HS-27A (cell line): ENCODE measurements at places on chromosomes 5 and 9.

- no peak for DNase-seq
Observed at GRCh38 chr5:149596712-149597111, 15.4 kb downstream of the ARHGEF37 start.

DNA sequence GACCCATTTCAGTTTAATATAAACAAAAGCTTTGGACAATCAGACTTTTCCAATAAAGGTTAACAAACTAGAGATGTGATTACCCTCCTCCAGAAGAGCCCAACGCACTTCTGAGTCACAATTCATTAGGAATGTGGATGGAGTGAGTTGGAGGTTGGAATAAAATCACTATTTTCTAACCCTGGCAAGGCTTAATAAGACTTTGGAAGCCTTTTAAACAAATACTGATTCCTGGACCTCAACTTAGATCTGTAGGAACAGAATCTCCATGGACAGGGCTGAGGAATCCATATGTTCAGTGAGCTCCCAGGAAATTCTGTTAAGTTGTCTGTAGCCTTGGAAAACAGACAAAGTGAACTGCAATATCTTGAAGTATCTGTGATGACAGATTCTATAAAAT is 233.5 kb upstream of the ELL2 start:
- no peak for DNase-seq

DNA sequence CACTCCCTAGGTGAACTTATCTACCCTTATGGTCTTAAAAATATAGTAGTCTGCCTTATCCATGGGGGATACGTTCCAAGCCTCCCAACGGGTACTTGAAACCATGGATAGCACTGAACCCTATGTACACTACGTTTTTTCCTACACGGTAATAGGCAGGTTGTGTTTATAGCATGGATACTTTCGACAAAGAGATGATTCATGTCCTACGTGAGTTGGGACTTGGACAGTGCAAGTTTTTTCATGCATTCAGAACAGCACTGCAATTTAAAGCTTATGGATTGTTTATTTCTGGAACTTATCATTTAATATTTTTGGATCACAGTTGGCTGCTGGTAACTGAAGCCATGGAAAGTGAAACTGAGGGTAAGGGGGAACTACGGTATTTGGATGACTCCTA is 88.1 kb downstream of the CNTLN start:
- no peak for DNase-seq

DNA sequence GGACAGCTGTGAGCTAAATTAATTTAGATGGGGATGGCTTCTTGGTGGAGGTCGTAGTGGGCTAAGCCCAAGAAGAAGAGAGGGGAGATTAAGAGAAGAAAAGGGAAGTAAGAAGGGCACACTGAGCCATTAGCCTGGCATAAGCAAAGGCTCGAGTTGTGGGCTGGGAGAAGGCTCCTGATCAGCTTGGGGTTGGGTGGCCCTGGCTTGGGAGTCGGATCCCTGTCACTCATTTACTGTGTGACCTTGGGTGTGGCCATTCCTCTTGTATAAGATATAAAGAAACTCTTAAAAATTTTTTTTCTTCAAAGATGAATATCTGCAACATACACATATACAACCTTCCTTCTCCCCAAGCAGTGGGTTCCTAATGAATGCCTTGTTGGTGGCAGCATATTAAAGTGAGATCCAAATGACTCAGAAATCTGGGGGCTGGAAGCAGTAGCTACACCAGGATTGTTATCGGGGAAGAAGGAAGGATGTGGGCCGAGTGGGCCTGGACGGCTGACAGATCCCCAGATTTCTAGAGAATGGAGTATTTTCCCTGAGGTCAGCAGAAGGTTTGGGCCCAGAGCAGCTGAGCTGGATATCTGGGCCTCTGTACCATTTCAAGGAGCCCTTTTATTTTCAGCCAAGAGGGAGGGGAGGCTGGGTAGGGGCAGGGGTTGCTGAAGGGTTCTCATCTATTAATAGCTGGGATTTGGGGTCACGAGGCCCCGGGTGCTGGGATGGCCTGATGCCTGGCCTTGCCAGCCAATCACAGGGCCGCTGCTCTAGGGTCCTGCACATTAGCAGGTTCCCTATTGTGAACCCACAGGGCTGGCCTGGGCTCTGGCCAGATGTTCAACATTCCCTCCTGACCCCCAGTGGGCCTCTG is 52.1 kb downstream of the PPARGC1B start:
- no peak for DNase-seq

- DNase-seq = no peak
Observed at GRCh38 chr5:72871366-72872024, 55.0 kb downstream of the TNPO1 start.

DNA sequence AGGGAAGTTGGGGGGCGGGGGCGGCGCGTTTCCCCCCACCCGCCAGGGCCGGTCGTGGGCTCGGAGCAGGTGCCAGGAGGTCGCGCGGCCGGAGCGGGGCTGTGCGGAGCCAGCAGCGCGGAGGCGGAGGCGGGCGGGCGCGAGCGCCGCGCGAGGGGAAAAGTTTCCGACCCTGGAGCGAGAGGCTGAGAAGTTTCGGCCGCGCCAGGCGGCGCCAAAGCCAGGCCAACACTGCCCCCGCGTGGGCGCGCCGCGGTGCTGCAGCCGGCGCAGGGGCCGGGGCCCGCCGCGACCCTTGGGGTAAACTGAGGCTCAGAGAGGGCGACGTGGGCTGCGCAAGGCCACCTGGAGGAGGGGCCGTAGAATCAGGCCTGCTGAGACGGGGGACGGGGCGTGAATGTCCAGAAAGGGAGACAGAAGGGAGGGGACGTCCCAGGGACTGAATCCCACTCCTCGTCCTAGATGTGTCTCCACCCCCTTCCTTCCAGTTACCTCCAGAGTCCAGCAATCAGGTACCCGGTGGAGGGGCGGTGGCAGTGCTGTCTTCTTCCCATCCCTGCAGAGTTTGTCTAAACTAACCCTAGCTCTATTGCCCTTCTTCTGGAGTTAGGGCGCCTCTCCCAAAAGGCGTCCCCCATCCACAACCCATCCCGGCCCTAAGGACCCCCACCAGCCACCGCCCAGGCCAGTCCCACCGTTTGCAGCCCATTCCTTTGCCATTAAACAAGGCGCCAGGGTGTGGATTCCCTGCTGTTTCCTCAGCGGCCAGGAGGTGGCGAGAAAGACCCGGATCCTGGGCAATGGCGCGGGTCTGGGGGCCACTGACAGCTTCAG is 10.2 kb downstream of the C9orf50 start:
- DNase-seq = no peak

DNA sequence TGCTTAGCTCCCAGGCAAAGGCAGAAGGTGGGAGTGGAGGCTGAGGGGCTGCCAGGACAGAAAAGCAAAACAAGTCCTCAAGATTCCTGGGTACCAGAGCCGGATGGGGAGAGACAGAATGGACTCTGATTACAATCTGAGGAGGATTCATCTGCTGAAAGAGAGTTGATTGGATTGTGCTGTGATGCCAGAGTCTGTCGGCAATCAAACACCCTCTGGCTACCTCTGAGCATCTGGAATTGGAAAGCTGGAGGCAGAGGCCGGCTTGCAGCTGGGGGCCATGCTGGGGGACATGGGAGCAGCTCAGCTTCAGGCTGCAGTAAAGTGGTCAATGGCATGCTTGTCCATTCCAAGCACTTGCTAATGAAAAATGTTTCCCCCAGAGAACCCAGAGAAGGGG is 59.3 kb downstream of the ASTN2 start:
- no peak for DNase-seq

DNA sequence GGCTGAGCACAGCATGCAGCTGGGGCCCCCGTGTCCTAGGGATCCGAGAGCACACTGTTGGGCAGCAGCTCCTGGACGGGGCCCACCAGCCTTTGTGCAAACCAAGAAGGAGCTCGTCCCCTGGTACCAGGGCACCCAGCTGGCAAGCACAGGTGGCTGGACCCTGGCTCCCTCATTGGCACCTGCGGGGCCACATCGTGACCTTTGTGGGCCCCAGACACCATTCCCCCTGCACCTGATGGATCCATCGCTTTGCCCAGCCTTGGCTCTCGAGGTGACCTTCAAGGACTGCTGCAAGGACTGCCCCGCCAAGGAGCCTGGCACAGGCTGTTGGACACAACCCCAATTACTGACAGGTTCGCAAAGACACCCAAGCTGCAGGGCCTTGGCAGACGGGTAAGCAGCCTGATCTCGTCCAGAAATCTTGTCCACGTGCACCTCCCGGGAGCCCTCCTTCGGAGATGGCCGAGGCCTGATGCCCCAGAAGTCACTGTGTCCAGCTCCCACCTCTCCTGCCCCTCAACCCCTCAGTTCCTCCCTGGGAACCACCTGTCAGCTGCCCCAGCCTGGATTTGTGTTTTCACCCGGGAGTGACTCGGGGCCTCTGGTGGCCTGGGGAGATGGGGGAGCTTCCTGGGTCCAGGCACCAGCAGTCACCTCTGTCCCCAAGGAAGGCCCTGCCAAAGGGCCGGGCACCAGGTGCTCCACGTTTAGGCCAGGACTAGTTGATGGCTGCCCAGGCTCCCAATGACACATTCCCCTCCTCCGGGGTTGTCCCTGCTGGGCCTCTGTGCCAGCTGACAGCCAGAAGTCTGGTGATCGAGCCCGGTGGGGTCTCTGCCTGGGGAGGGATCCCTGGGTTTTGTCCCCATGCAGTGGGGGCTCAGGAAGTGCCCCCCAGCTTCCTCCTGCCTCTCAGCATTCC is 137.1 kb upstream of the PPP1R26 start:
- no peak for DNase-seq

DNA sequence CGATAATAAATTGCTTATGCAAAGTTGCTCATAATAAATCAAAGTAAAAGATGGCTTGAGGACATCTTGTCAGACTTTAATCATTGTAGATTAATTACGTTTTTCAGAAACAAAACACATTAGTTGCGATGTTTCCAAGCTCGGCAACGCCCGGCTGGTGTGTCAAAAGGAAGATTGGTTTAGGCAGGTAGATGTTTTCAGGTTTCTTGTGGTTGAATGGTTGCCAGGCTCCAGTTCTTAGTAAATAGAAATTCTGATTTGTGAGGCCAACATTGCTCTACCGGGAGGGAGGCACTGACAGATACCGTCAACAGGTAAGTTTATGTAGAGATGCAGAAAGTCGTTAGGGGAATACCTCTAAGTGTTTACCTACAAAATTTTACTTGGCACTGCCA is 280.3 kb downstream of the NPR3 start:
- no peak for DNase-seq

GRCh38 chr9:113935677-113936380 is 59.7 kb downstream of the ZNF618 start:
- no peak for DNase-seq

DNA sequence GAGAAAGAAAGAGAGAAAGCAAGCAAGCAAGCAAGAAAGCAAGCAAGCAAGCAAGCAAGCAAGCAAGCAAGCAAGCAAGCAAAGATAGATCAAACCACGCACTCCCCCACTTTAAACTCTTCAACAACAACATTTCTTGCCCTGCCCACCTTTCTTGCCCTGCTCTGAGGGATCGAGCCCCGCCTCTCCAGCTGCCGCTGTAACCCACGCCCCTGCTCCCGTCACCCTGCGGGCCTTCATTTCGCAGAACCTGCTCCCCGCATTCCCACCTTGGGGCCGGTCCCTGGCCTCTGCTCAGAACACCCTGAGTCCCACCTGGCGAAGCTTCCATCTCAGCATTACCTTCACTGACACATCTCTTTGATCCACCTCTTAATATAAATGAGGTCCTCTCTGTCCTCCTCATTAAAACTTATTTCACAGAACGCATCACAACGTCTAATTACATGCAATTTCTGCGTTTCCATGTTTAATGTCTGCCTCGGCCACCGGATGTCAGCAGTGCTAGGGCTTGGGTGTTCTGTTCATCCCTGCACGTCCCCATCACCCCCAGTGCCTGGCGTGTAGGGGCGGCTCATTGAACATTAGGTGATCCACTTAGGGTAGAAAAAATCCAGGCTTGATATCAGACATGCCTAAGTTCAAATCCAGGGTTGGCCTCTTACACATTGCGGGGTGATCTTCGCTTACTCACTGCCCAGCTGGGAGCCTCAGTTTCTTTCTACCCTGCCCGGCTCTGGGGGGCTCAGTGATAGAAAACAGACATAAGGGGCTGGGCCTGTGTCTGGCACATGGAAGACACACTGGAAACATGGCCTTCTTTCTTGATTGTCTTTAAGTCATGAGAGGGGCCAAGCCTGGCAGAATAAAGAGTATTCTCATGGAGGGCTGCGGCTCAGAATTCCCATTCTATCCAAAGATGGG is 187.6 kb downstream of the DAB2IP start:
- DNase-seq = no peak
